ENCODE measurements at places on chromosomes 1 and 21.

GRCh38 chr1:45152126-45152525 lies 54.3 kb downstream of the ZSWIM5 start:
- no peak for DNase-seq

GRCh38 chr1:175735144-175735543 lies 8.3 kb downstream of the TNR start:
- DNase-seq, result no peak

DNA sequence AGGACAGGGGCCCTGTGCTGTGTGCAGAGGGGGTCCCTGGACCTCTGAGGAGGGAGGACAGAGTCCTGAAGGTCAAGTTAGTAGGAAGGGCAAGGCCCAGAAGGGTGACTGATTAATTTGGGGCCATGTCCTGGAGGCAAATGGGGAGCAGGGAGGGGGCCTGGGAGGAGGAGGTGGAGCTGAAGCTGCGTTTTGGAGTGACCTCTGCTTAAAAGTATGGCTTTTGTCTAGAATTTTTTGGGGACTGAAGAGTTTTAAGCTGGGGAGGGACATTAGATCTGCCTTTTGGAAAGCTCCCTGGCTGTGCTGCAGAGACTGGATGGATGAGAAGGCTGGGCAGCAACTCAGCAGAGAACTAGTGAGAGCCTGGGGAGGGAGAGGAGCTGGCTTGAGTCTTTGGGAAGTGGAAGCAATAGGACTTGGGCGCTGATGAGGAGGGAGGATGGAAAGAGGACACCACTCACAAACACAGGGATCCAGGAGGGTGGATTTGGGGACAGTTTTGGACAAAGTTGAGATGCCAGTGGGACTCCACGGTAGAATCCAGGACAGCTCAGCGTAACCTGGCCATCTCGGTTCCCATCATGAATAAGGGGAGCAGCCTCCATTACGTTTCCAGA lies 52.9 kb downstream of the ACBD3 start:
- DNase-seq, result no peak

- no peak for DNase-seq
Measured at GRCh38 chr1:44484155-44484688, 79.2 kb downstream of the RNF220 start.

Measured in NCI-H1048 (cell line).